IMR-90 (cell line): ENCODE measurements at places on chromosomes 11 and 22.

DNA sequence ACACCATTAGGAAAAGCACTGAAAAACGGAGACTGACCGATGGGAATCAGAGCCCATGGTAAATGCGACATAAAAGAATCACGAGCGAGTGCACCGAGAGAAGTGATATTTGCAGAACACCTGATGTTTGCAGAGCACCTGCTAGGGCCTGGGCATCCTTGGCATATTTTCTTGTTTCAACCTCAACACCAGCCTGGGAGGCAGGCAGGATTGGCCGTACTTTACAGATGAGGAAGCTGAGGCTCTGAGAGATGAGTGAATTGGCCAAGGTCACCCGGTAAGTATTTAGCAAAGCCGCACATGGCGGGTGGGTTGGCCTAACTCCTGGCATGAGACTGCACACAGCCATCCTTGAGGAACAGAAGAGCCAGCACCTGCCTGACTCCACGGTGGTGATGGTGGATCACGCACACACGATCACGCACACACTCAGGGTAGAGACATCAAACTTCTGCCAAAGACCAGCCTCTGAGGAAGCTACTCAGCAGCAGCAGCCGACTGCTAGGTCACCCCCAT, 21.6 kb upstream of the CHADL start:
- H3K36me3 ChIP-seq: peaks cover 76% of the 10 kb centered on the region
- H3K4me3 ChIP-seq: no peak overlapping the region
- H3K4me1 ChIP-seq: peaks cover 2% of the 10 kb centered on the region; the same call in 1 of the 2 replicates
- no peak for DNase-seq
- H3K27ac ChIP-seq: no peak overlapping the region

DNA sequence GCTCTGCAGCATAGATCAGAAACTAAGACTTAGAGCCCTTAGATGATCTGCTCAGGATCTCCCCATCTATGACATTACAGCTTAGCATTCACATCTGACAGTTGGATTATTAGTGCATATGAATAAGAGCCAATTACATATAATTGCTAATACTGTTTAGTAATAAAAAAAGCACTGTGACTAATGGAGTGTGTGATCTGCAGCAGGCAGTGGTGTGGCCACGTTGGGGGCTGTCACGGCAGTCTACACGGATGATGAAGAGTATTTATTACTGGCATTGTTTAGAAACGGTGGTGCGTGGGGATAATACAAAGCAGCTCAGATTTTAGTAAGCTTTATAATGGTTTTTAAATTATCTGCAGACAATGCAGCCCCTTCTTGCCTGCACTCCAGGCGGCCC, 93.5 kb upstream of the TIMP3 start:
- DNase-seq: no peak
- no peaks in the 10 kb centered on the region for H3K36me3 ChIP-seq
- H3K4me3 ChIP-seq: no peak overlapping the region

DNA sequence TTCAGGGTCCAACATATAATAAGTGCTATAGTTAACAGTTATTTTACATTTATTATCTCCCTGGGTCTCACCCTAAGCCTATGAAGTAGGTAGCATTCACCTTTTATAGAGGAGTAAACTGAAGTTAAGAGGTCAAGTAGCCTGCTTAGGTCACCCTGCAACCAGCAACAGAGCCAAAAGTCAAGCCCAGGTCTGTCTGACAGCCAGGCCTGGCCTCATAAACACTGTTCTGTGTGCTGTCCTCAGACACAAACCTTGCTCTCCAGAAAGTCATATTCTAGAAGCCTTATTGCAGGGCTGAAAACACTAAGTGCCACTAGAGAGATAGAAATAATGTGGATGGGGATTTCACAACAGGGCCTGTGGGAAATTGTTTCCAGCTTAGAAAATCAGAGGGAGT, 59.3 kb downstream of the BDNF start:
- no peaks in the 10 kb centered on the region for H3K4me1 ChIP-seq
- no peak overlapping the region for H3K4me3 ChIP-seq

- peak overlapping the region; percentile 77 for H3K4me3 ChIP-seq
- no peaks in the 10 kb centered on the region for H3K27me3 ChIP-seq
- peaks cover 19% of the 10 kb centered on the region for H3K4me1 ChIP-seq
Measured at GRCh38 chr11:33735271-33736147, 714 bp downstream of the CD59 start.

GRCh38 chr11:129333873-129334272, 41.8 kb upstream of the BARX2 start:
- no peaks in the 10 kb centered on the region for H3K27me3 ChIP-seq
- DNase-seq: no peak
- no peak overlapping the region for H3K27ac ChIP-seq

DNA sequence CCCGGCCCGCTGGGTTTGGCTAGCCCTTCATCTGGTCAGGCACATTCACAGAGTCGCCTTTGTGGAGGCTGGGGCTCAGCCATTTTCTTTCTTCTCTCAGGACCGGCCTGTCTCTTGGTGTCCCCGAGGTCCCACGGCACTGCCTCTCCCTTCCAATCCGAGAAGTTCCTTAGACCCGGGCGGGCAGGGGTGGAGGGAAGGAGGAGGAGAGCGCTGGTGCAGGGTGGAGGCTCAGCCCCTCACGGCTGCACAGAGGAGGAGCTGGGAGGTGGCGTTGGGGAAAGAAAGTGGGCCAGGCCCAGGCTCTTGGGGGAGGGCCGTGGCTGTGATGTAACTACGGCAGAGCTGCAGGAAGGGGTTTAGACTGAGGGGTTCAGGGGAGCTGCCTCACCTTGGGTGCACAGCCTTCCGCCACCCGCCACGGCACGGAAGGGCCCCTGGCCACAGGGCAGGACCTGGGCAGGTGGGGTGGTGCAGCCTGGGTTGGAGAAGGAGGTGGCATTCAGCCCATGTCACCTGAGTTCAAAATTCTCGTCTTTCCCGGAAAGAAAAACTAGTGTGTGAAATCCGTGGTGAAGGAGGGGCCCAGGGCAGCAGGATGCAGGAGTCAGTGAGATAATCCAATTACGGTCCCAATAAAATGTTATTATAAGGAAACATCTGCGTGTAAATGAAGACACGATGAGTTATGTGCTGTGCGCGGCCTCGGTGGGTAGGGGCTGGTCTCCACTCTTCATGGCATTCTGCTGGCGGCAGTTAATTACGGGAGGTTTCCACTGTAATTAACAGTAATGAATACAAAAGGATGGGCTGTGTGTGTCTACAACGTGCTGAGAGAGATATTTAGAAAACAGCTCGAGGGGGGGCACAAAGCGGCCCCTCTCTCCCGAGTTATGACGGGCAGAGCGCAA, 1.7 kb downstream of the BRSK2 start:
- no peak overlapping the region for H3K4me3 ChIP-seq
- no peaks in the 10 kb centered on the region for H3K36me3 ChIP-seq
- no peak overlapping the region for H3K27ac ChIP-seq
- no peak for DNase-seq
- H3K27me3 ChIP-seq: peaks cover 22% of the 10 kb centered on the region
- no peaks in the 10 kb centered on the region; the same call in 1 of the 2 replicates for H3K4me1 ChIP-seq

GRCh38 chr22:23522623-23523251, 57.4 kb downstream of the IGLL1 start:
- H3K27ac ChIP-seq: no peak overlapping the region
- no peak overlapping the region for H3K4me3 ChIP-seq
- peaks cover 9% of the 10 kb centered on the region for H3K4me1 ChIP-seq
- DNase-seq: no peak

GRCh38 chr11:93993747-93994146, 27.4 kb upstream of the HEPHL1 start:
- no peaks in the 10 kb centered on the region for H3K4me1 ChIP-seq
- no peak overlapping the region for H3K4me3 ChIP-seq
- no peak for DNase-seq
- no peak overlapping the region for H3K27ac ChIP-seq

DNA sequence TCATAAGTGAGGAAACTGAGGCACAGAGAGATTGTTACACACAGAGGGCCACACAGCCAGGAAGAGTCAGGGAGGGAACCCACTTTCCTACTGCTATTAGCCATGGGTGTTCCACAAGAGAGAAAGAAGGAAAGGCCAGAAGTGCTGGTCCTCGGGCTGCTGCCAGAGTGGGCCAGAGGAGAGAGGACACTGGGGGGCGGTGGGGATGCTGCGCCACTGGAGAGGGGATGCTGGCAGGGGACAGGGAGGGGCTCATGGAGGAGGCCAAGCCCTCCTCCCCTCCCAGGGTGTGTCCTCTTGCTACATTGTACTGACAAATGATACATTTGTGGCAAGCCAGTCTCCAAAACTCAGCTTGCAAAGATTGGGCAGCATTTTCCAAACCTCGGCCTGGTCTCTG, 9.9 kb downstream of the IL10RA start:
- no peaks in the 10 kb centered on the region for H3K4me1 ChIP-seq
- no peak overlapping the region for H3K27ac ChIP-seq
- no peaks in the 10 kb centered on the region for H3K36me3 ChIP-seq
- DNase-seq: no peak

GRCh38 chr11:11476499-11476898, 123.4 kb upstream of the CSNK2A3 start:
- no peak overlapping the region for H3K4me3 ChIP-seq
- H3K27me3 ChIP-seq: peaks cover 20% of the 10 kb centered on the region
- no peak for DNase-seq
- H3K4me1 ChIP-seq: 0 out of 2 replicates have a peak, but pooled peaks cover 2% of the 10 kb centered on the region
- no peaks in the 10 kb centered on the region for H3K36me3 ChIP-seq

GRCh38 chr22:50544078-50544745, 1.5 kb upstream of the KLHDC7B start:
- no peak overlapping the region for H3K27ac ChIP-seq
- H3K4me1 ChIP-seq: peaks cover 5% of the 10 kb centered on the region

GRCh38 chr11:110857892-110858546, 145.8 kb upstream of the ARHGAP20 start:
- H3K36me3 ChIP-seq: no peaks in the 10 kb centered on the region
- H3K4me3 ChIP-seq: no peak overlapping the region
- peak; percentile 61 for DNase-seq
- no peaks in the 10 kb centered on the region; the same call in 1 of the 2 replicates for H3K27me3 ChIP-seq

GRCh38 chr11:21554284-21554683, 638.6 kb upstream of the ANO5 start:
- DNase-seq: no peak
- no peaks in the 10 kb centered on the region for H3K27me3 ChIP-seq
- no peaks in the 10 kb centered on the region for H3K36me3 ChIP-seq
- no peak overlapping the region for H3K27ac ChIP-seq
- no peaks in the 10 kb centered on the region for H3K4me1 ChIP-seq

DNA sequence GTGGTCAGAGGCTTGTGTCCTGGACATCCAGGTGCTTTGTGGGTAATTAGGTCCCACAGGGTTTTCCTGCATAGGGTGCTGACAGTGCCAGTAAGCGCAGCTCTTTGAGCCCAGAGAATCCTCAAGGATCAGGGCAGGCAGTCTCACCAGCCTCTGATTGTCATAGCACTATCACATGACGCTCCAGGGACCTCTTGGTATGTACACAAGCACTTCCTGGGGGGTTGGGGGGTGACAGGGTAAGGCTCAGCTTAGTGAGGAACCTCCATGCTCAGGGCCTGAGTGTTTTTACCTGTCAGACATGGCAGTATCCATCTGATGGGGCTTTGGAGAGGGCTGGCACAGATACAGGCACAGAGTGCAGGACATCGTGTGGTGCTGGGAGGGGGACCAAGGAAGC, 27.9 kb upstream of the SUSD2 start:
- H3K27me3 ChIP-seq: no peaks in the 10 kb centered on the region
- H3K4me1 ChIP-seq: peaks cover 49% of the 10 kb centered on the region
- peak overlapping the region; percentile 78 for H3K27ac ChIP-seq
- no peak overlapping the region for H3K4me3 ChIP-seq
- DNase-seq: peak; percentile 69
- no peaks in the 10 kb centered on the region for H3K36me3 ChIP-seq

DNA sequence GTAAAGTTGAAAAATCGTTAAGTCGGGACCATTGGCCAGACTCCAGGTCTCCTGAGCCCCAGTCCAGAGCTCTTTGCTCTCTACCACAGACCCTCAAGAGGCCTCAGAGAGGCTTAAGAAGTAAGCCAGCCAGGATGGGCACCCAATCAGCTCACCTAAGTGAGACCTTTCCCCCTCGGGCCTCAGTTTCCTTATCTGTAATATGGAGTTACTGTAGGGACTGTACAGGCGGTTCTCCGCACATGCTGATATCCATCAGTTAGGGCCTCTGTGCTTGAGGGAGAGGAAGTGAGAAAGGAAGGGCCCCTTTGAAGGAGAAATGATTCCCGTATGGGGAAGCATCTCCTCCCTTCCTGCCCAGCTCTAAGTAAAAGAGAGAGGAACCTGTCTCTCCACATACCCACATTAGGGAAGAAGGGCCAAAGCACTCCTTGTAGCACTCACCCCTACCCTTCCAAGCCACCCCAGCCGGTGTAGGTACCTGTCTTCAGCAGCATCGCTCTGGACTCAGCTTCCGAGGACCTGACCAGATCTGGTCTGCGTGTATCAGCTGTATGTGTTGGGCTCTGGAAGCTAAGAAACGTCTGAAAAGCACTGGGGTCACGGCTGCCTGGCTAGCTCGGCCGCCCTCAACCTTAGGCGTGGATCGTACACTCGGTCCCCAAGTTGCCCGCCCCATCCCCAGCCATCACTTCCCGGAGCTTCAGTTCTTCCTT, 653 bp downstream of the NAGA start:
- H3K4me3 ChIP-seq: peak overlapping the region; percentile 50
- H3K27me3 ChIP-seq: no peaks in the 10 kb centered on the region
- H3K4me1 ChIP-seq: peaks cover 9% of the 10 kb centered on the region
- H3K27ac ChIP-seq: peak overlapping the region; percentile 53

DNA sequence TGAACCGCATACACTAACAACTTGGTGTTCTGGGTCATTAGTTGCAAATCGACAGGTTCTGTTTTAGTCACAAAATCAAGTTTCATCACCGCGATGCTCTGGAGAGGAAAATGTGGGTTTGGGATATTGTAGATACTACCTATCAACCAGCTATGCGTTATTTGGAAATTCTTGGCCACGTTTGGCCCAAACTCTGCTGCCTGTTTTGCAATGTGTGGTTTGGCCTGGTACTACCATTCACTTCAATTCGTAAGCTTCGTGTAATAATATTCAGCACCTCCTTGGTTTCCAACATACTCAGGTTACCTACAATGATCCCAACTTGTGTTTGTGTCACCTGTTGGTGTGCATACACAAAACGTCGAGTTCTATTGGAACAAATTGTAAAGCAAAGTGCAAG, 16.2 kb upstream of the ACER3 start:
- H3K36me3 ChIP-seq: no peaks in the 10 kb centered on the region
- DNase-seq: no peak
- no peaks in the 10 kb centered on the region for H3K4me1 ChIP-seq
- no peak overlapping the region for H3K27ac ChIP-seq
- peaks cover 38% of the 10 kb centered on the region for H3K27me3 ChIP-seq

DNA sequence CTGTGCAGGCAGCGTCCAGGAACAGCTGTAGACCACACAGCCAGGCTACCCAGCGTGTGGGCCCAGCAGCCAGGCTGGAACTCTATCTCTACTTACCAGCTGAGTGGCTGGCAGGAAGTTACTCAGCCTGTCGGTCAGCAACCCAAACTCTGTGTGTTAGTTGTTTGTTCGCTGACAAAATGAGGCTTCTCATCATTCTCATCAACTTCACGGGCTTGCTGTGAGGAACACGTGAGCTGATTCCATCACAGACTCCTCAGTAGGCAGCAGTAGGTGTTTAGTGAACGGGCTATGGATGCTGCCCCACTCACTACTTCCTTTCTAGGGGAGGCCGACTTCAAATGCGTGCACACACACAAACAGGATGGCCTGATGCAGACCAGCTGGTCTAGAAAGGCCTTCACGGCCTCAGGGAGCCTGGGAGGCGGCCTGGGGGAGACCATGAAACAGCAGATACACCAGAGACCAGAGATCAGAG, 830 bp upstream of the SPDYC start:
- peak overlapping the region; percentile 72 for H3K27ac ChIP-seq
- no peaks in the 10 kb centered on the region for H3K36me3 ChIP-seq
- peaks cover 10% of the 10 kb centered on the region for H3K4me1 ChIP-seq
- H3K4me3 ChIP-seq: no peak overlapping the region

- DNase-seq: peak; percentile 71
- peaks cover 9% of the 10 kb centered on the region for H3K4me1 ChIP-seq
- H3K27ac ChIP-seq: no peak overlapping the region
- H3K27me3 ChIP-seq: no peaks in the 10 kb centered on the region
Measured at GRCh38 chr11:10314199-10315072, 9.6 kb downstream of the ADM start.
